Hepatic stellate cell (primary cell): ENCODE measurements at places on chromosomes 16 and 17.

- no peak for DNase-seq
These were observed 312.2 kb downstream of the BCAS3 start for GRCh38 chr17:60989846-60990245.

DNA sequence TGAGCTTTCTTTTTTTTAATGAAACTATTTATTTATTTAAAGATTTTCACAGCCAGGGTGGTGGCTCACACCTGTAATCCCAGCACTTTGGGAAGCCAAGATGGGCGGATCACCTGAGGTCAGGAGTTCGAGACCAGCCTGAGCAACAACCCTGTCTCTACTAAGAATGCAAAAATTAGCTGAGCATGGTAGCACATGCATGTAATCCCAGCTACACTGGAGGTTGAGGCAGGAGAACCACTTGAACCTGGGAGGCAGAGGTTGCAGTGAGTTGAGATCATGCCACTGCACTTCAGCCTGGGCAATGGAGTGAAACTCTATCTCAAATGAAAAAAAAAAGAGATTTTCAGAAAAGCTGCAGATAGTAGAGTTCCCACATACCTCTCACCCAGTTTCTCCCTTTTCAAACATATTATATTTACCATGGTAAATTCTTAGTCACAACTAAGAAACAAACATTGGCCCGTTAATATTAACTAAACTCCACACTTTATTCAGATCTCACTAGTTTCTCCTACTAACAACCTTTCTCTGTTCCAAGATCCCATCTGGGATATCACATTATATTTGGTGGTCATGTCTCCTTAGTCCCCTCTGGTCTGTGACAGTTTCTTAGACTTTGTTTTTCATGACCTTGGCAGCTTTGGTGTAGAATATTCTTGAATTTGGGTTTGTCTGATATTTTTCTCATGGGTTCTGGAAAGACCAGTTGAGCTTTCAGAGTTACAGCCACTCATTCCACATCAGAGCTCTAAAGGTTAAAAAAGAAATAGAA lies 7.8 kb upstream of the TAT start:
- DNase-seq: no peak

DNA sequence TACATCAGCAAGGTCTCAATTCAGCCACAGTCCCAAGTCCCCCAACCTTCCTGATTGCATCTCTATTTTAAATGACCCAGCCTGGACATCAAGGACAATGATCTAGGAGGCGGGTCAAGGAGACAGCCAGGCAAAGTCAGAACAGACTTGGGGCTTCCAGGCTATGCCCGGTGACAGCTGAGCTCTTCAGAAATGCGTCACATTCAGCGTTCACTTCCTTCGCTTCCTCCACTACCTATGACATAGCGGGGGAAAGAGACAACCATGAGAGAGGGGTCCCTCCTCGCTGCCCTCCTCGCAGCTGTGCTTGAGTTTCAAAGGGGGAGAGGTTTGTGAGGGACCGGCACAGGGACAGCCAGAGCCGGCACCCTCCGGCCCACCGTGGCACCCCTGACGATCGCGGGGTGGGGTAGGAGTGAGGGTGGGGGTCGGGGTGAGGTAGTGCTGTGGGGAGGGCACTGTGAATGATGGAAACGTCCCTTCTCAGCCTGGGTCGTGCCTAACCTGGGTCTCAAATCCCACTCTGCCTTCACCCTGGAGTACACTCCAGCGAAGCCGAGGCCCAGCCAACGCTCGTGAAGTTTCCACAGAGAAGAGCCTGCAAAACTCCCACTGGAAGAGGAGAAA lies 12.3 kb upstream of the LGALS3BP start:
- no peak for DNase-seq

- DNase-seq: no peak
These were observed 208.5 kb downstream of the WWOX start for GRCh38 chr16:78307824-78308528.
